H1 (cell line): ENCODE measurements at places on chromosomes 11 and 22.
A peak's percentile ranks its signal among the peaks of the same experiment; 100 is the strongest.

GRCh38 chr11:13445588-13445987, 17.4 kb downstream of the BTBD10 start:
- no peak for DNase-seq

DNA sequence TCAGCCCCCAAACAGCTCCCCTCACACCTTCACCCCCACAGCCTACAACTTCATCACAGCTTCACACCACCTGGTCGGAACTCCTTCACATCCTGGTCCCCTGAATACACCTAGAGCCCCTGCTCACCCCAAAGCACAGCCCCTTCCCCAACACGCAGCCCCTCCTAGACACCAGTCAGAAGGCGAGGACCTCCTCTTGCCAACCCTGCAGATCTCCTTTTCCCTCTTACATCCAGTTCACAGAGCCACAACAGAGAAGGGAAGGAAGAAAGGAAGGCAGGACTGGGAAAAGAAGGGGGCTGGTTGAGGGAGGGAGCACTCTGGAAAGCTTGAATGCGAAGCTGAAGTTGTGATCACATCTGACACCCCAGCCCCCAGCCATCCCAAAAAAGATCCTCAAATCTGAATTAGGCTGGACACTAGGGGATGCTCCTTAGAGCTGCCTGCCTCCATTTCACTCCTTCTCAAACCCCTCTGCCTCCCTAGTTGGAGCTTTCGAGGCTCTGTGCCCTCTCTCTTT, 629 bp downstream of the CCKBR start:
- no peak for DNase-seq

GRCh38 chr11:85423316-85423715, 203.8 kb downstream of the DLG2 start:
- no peak for DNase-seq

DNA sequence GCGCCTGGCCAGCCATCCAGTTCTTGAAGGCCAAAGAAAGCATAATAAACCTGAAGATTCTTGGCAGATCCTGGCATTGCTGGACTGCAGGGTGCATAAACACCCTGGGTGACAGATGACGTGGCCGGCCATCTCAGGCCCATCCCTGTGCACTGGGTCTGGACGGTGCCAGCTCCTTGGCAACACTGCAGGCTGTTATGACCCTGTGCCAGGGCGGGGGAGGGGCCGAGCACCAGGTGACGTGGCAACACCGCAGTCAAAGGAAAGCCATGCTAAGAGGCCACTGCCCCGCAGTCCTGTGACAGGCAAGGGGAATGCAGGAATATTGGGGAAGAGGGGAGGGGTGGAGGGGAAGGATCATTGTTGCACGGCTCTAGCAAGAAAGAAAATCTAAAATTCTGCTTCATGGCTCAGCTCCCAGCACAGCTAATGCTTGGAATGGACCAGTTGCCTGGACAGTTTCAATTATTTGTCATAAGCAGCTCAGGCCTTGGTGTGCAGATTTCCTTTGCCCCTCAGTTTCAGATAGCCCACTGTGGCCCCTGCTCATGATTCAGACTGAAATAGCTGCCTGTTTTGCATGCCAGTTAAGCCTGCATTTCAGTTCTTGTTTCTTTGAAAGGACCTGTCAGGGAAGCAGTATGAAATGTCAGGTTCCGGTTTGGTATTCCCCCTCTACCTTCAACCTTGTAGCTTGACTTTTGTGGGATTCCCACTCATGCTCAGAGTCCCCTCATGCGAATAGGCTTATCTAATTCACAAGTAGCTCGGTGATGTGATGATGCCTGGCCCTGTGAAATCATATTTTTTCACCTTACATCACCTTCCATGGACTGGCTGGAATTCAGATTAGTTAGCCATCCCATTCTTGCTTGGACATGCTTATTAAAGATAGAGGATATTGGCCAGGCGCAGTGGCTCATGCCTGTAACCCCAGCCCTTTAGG, 29.7 kb upstream of the DDX6 start:
- peak; percentile 52 for DNase-seq

DNA sequence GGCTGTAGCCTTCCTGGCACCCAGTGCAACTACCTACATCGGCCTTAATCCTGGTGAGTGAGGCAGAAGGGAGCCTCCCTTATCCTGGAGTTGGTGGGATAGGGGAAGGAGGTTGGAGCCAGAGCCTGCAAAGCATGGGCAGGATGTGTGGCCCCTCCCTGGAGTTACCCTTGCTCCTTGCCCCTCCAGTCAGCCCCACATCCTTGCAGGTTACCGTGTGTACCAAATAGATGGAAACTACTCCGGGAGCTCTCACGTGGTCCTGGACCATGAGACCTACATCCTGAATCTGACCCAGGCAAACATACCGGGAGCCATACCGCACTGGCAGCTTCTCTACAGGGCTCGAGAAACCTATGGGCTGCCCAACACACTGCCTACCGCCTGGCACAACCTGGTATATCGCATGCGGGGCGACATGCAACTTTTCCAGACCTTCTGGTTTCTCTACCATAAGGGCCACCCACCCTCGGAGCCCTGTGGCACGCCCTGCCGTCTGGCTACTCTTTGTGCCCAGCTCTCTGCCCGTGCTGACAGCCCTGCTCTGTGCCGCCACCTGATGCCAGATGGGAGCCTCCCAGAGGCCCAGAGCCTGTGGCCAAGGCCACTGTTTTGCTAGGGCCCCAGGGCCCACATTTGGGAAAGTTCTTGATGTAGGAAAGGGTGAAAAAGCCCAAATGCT, 3.9 kb downstream of the SMPD1 start:
- DNase-seq, result no peak

DNA sequence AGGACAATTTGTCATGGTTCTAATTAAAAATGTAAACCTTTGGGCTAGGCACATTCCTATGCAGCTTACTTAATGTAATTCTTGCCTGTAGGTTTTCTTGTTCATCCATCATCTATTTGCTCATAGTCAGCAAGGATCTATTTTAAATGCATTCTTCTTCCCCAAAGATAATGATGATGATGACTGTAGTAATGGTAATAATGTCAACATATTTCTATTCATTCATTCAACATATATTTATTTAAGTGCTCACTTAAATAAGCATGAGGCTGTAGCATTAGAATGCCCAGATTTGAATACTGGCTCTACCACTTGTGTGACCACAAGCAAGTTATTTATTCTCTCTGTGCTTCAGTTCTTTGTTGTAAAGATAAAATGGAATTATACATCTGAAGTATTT, 169.6 kb upstream of the SYN3 start:
- DNase-seq, result no peak

DNA sequence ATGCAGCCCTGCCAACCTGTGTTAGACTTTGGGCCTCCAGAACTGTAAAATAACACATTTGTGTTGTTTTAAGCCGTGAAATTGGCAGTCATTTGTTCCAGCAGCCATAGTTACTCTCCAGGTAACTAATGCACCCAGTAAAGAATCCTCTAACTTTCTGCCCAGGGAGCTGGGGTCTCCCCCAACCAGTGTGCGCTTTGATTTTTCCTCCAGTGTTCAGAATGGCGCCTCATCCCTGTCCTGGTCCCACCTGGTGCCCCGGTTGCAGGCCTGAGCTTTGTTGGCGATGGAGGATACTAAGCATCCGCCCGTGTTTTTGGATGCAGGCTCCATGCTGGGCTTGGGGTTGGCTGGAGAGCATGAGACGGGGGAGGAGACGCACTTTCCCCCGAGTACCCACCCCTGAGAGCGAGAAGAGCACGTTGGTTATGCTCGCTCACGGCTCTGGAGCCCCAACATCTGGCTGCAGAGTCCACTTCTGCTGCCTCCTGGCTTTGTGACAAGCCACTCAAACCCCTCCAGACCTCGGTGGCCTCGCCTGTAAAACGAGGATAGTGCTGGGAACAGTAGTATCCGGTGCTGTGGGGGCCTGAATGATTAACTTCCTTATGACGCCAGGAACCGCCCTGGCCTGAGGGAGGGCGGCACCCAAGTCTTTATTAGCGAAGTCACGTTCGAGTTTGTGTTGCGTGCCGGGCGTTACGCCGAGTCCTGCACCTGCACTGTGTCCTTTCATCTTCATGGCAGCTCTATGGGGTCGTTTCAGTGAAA, 25.8 kb downstream of the MRGPRD start:
- no peak for DNase-seq

DNA sequence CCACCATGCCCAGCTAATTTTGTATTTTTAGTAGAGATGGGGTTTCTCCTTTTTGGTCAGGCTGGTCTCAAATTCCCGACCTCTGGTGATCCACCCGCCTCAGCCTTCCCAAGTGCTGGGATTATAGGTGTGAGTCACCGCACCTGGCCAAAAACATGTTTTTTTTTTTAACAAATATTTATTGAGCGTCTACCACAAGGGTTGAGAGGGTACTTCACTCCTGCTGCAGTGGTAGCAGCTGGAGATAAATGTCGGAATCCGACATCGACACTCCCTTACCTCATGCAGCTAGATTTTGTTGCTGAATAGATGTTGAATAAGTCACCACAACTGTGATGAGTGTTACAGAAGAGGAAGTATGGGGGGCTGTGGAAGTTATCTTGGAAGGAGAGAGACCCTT, 971 bp downstream of the DNAJB13 start:
- no peak for DNase-seq

DNA sequence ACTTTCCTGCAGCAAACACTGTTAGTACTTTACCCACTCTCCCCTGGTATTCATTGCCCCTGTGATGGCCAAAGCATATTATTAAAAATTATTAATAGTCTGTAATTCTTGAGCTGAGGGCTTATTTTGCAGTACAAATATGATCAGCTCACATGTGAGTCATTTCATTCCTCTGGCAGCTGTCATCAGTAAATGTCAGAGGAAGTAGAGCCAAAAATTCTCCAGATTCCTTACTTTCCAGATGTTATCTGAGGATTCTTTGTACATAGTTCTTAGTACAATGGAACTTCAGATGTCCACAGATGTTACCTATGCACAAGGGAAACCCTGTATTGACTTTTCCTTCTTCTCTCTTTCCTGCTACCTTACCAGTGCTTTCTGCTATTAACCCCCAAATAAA, 12.5 kb downstream of the OR5B3 start:
- no peak for DNase-seq

DNA sequence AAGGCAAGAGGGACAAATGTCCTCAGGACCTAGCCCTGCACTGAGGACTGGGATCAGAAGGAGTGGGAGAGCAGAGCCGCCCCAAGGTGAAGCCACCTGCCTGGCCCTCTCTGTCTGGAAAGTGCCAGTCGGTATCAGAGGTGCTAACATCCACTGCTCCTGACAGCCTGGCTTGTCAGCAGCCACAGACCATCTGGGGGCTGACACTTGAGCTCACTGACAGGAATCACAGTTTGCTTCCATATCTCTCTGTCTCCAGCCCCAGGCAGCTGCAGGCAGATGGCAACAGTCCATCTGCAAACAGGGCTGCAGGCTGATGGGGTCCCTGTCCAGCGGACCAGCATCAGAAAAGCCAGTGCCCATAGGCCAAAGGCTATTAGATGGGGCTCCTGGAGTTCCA, 5.5 kb downstream of the OPCML start:
- DNase-seq, result no peak
